ENCODE measurements at places on chromosomes 2 and 18. TPM values are rescaled to one million over a fixed set of nuclear protein-coding genes. Genes with fewer than 3 reads are reported as not detected.

Gene NOSTRIN
- total RNA-seq = not detected

Gene CHRNG
- total RNA-seq = not detected

Gene FBXO15
- total RNA-seq = 0.37 TPM

Gene CTLA4
- total RNA-seq = not detected

Gene IL1RN
- 0.10 TPM for total RNA-seq

Gene DSG1
- total RNA-seq = not detected

Gene IL37
- total RNA-seq = not detected

Gene FBXO36
- 0.42 TPM for total RNA-seq

Gene RNF125
- 2.3 TPM for total RNA-seq

- DNase-seq = peak; percentile 79
Observed at GRCh38 chr18:11320986-11321385, 171.6 kb upstream of the PIEZO2 start.

DNA sequence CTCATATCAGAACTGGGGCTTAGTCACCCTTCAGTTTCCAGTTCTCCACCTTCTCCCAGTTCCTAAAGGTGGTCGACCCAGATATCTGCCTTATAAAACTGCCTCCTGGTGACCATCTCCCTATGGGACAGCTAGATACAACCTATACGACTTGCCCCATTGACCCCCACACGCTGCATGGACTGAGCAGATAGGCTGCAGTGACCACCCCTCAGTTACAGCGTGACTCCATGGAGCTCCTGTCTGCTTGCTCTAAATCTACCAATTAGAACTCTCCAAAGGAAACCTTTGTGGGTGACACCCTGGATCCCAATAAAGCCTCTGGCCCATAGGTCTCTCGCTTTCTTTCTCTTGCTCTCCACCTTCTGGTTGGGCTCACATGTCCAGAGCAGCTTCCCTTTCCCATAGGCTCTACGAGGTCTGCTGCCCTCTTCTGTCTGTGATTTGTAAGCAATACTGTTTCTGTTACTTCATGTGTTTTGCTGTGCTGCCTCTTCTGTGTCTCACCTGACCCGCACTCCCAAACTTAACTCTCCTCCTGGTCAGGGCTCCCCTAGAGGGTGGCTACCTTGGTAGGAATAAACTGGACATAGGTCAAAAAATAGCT lies 971.3 kb upstream of the FAM98A start:
- peak; percentile 54 for DNase-seq

DNA sequence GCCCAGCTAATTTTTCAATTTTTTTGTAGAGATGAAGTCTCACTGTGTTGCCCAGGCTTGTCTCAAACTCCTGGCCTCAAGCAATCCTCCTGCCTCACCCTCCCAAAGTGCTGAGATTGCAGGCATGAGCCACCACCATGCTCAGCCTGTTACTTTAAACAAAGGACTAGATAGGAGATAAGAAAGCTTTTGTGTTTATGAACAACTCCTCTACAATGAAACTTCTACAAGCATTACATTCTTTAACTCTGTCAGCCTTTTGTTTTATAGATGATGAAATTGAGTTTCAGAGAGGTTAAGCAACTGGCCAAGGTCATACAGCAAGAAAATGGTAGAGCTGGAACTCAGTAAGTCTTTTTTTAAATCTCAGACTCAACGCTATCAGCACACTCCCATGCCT lies 22.7 kb downstream of the ALPK2 start:
- DNase-seq = no peak

DNA sequence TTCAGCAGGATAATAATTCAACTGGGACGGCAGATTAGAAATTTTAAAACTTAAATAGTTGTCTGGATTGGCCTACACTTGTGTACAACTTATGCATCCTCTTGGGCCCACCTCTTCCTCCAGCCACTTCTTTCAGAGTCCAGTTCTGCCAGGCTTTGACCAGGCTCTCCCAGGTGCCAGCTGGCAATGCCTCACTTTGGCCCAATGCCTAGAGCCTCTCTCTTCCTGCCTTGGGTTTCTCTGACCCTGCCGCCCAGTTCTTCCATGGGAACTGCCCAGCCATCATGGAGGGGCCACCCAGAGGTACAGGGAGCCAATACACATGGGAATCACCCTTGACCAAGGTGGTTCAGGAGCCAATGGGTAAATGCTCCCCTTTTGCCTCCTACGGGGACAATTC lies 135.5 kb downstream of the IRS1 start:
- peak; percentile 43 for DNase-seq

DNA sequence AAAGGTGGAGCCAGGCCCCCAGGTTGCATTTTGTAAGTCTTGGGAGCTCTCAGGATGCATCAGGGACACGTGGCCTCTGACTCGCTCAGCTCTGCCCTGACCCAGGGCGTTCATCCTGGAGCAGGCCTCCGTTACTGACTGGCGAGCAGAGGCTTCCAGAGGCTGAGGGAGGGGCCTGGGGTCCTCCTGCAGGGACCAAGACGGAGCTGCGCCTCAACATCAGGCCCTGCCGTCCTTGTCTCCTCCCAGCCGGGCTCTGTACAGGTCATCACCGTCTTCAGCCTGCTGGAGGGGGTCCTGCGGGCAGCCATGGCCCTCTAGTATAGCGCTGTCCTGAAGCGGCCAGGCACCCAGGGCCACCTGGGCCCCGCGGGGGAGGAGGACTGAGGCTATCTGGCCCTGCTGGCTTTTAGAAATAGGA lies 10.2 kb upstream of the ALPP start:
- peak; percentile 54 for DNase-seq

DNA sequence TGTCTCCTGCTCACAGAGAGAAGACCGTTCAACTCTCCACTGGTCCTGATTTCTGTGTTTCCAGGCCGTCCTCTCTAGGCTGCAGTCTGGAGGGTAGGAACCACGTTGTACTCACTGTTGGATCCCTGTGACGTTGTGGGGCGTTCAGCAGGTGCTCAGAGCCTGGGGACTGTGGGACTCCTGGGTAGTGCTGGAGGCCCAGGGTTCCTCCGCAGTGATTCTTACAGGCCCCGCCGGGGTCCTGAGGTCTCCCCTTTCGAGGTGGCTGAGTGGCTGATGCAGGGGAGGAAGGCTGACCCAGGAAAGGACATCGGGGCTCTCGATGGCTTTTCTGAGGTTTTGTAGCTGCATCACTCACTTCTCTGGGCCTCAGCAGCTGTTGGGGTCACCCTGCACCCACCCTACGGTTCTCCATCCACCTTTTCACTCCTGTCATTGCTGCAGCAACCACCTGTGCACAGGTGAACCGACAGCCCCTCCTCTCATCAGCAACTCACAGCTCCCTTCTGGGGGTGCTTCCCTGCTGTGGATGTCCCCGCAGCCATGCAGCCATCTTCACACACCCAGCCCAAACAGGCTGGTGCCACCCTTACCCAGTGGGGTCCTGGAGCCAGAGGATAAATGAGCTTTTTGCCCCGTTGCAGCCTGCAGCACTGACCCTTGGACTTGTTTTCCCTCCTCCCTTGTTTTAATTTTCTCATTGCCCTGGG lies 169.6 kb upstream of the HDAC4 start:
- DNase-seq = no peak

- no peak for DNase-seq
Observed at GRCh38 chr2:156023229-156023869, 309.2 kb downstream of the NR4A2 start.

DNA sequence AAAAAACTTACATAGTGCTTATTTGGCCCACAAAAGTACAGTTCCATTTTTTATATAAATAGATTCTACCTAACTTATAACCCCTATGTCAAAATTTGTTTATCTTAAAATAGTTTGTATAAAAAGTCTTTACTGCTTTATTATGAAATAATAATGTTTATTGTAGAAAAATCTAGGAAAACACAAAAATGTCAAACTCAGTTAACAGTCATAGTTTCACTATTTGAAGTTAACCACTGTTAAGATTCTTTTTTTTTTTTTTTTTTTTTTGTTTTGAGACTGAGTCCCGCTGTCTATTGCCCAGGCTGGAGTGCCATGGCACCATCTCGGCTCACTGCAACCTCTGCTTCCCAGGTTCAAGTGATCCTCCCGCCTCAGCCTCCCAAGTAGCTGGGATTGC lies 26.5 kb upstream of the ABI2 start:
- no peak for DNase-seq

DNA sequence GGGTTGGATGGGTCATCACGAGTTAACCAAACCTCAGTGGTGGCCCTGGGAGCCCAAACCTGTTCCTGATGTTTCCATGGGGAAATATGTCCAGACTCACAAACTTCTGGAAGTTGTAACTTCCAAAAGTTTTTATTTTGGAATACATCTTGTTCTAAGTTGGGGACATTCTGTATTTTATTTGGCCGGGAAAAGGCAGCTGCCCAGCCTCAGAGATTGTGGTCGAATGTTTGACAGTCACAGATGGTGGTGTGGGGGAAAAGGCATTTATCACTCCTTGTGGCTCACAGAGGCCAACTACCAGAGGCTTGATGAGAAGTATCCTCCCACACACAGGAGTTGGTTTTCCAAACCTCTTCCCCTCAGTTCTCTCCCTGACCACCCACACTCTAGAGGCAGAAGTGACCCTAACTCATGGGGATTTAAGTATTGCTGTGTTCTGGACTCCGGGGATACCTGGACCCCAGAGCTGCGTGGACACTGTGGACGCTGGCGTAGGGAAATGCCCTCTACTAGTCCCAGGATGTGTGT lies 124.7 kb upstream of the PPP1CB start:
- DNase-seq = no peak

DNA sequence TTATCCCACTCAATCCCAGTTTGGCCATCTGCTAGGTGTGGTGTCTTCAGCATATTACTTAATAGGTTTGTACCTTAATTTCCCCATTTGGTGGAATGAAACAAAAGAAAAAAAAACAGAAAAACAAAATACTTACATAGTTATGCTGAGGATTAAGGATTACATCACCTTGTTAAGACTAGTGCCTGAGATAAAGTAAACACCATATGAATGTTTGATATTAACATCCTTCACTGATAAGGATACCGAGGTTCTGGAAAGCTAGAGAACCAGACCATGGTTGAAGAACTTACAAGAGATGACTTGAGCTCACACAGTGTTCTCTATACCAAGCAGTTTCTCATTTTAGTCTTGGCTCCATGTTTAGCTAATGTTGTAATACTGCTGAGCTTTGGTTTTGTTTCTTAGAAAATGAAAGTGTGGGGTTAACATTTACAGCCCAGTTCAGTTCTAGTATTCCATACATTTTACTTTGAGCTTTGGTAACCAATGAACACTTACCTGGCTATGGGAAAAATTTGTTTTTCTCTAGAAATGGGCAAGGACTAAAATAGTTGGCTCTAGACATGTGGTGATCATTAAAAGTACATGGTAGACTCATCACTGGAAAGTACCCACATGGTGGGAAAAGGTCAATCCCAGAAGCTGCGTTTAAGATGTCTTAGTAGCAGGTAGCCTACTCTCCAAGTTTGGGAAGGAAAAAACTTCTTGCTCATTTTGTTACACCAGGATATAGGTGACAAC lies 5.8 kb upstream of the GPD2 start:
- no peak for DNase-seq

DNA sequence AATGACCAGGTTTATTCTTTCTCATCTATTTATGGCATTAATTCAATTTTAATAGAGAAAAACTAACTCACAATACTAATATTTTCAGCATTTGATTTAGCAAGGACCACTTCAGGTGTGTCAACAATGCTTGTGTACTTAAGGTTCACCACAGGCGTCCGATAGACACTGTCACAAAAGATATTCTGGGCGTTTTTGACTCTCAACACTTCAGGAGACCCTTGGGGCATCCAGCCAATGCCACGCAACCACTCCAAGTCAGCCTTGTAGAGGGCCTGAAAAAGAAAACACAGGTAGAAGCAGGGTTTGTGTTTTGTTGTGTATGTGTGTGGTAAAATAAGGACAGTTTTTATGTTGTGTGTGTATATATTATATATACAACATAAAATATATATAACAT lies 158.2 kb downstream of the NEB start:
- DNase-seq = no peak

- DNase-seq = no peak
Observed at GRCh38 chr2:143558665-143559064, 429.4 kb downstream of the ARHGAP15 start.

DNA sequence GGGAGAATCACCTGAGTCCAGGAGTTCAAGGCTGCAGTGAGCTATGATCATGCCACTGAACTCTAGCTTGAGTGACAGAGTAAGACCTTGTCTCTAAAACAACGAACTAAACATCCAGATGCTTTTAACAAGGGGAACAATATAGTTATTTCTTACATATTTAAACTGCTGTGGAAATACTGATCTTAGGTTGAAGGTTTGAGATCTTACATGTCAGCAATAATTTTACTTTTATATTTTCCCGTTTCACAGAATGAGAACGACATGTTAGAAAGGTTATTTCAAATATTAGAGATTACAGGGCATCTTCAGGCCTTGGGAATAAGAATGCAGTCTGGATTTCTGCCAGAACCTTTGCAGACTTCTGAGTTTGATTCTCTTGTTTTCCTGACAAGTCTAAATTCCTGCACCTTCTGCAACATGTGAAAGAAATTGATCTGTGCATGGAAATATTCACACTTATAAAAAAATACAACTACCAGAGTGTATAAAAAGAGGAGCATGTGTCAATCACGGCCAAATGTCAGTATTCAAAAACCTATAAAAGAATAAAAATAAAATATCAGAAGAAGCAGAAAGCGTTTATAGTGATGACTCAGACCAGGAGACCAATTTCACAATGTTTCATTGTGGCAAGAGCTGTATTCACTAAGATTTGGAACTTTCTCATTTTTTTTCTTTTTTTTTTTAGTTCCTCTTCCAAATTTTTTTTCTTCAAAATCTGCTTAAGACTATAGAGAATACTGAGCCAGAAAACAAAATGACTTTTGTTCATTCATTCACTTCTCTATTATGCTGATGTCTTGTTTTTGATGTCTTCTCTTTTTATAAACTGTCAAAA lies 29.6 kb downstream of the COLEC12 start:
- DNase-seq = peak; percentile 49

DNA sequence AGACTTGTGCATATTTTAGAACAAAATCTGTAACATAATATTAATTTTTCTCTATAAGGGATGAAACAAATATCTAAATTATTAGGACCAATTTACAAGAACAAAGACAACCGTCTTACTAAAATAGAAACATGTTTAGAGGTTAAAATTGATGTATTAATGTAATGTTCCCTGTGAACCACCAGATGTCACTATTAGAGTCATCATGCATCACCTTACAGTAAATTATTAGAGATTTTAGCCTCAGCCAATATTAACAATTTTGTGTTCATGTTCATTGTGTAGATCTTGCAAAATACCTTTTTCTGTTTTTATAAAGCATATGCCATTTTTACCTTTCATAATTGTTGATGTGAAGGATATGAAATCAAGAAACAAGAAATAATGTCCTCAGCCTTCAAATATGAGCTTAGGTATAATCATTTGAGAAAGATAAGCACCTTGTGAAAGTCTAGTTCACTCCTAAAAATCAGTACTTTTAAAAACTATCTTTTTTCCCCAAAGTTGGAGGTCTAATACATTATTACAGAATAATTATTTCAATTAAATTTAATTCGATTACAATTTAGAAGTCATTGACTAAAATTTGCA lies 344.3 kb upstream of the KCNH7 start:
- DNase-seq = no peak

- no peak for DNase-seq
Observed at GRCh38 chr2:191660575-191660974, 17.4 kb upstream of the NABP1 start.

- DNase-seq = no peak
Observed at GRCh38 chr2:127681288-127681804, 6.0 kb upstream of the LIMS2 start.

GRCh38 chr2:180707175-180707883 lies 273.1 kb upstream of the UBE2E3 start:
- DNase-seq = no peak

All from HT1080 (cell line).